Myometrial cell (primary cell): ENCODE measurements at places on chromosomes 3 and 15. TPM values are rescaled to one million over a fixed set of nuclear protein-coding genes. Genes with fewer than 3 reads are reported as not detected.

PDZRN3 gene
- 3.5 and 6.4 TPM in 2 replicates for total RNA-seq

RETNLB gene
- not detected in 2 replicates for total RNA-seq

POLQ gene
- total RNA-seq = 2.3 and 3.7 TPM in 2 replicates

CGNL1 gene
- total RNA-seq = not detected in 2 replicates

DIS3L gene
- total RNA-seq = 21.3 and 30.0 TPM in 2 replicates

ROPN1 gene
- total RNA-seq = 0.18 TPM in 1 of 2 replicates, not detected in the other

TMC3 gene
- not detected in 2 replicates for total RNA-seq

ZNF385D gene
- 0.35 and 6.6 TPM in 2 replicates for total RNA-seq

KBTBD12 gene
- total RNA-seq = not detected in 2 replicates

NLGN1 gene
- 1.6 and 2.0 TPM in 2 replicates for total RNA-seq

LRRIQ4 gene
- not detected in 2 replicates for total RNA-seq

DPPA4 gene
- not detected in 2 replicates for total RNA-seq

CCDC33 gene
- 0.29 and 1.6 TPM in 2 replicates for total RNA-seq

RTP1 gene
- not detected in 2 replicates for total RNA-seq

ZNF619 gene
- total RNA-seq = 2.0 and 4.8 TPM in 2 replicates

CPNE9 gene
- not detected in 2 replicates for total RNA-seq

CCRL2 gene
- 5.0 and 6.6 TPM in 2 replicates for total RNA-seq

GHRL gene
- not detected in 2 replicates for total RNA-seq

ANP32A gene
- total RNA-seq = 36.0 and 65.7 TPM in 2 replicates

GOLGA8G gene
- not detected in 2 replicates for total RNA-seq

ANKRD63 gene
- not detected in 2 replicates for total RNA-seq

CASR gene
- not detected in 2 replicates for total RNA-seq

SLC6A11 gene
- total RNA-seq = not detected in 2 replicates
